CD4-positive, alpha-beta T cell (primary cell): ENCODE measurements at places on chromosomes 5 and 9. TPM values are rescaled to one million over a fixed set of nuclear protein-coding genes. Genes with fewer than 3 reads are reported as not detected.

- H3K36me3 ChIP-seq: no peaks in the 10 kb centered on the region
- no peaks in the 10 kb centered on the region for H3K4me1 ChIP-seq
- DNase-seq: no peak
- H3K27ac ChIP-seq: no peak overlapping the region
These were observed 42.8 kb upstream of the PITX1 start for GRCh38 chr5:135076801-135077200.

- DNase-seq: no peak
- no peak overlapping the region for H3K27ac ChIP-seq
- no peaks in the 10 kb centered on the region for H3K27me3 ChIP-seq
- no peaks in the 10 kb centered on the region for H3K36me3 ChIP-seq
- no peak overlapping the region for H3K4me3 ChIP-seq
- H3K4me1 ChIP-seq: no peaks in the 10 kb centered on the region
These were observed 273.2 kb upstream of the PRDM9 start for GRCh38 chr5:23234197-23234596.

- H3K4me1 ChIP-seq: peaks cover 83% of the 10 kb centered on the region
- peak overlapping the region; percentile 84 for H3K27ac ChIP-seq
- H3K27me3 ChIP-seq: no peaks in the 10 kb centered on the region
These were observed 16.7 kb downstream of the TRAF1 start for GRCh38 chr9:120909904-120910303.

DNA sequence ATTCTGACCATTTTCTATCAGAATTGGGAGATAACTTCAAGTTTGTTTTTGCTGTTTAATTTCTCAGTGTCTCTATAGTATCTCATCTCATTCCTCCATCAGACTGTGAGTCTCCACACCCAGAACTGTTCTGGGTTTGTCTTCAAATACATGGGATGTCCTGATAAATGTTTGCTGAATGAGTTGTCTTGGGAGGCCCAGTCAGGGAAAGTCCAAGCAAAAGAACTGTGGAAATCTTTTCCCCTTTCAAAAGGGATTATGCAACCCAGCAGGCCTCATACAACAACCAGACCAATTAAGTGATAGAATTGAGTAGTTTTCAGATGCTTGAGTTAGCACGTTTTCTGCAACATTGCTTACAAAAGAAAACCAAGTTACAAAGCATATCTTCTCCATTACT is 324.4 kb downstream of the BRINP1 start:
- no peak overlapping the region for H3K4me3 ChIP-seq
- no peak overlapping the region for H3K27ac ChIP-seq
- H3K27me3 ChIP-seq: no peaks in the 10 kb centered on the region
- no peaks in the 10 kb centered on the region for H3K4me1 ChIP-seq

DNA sequence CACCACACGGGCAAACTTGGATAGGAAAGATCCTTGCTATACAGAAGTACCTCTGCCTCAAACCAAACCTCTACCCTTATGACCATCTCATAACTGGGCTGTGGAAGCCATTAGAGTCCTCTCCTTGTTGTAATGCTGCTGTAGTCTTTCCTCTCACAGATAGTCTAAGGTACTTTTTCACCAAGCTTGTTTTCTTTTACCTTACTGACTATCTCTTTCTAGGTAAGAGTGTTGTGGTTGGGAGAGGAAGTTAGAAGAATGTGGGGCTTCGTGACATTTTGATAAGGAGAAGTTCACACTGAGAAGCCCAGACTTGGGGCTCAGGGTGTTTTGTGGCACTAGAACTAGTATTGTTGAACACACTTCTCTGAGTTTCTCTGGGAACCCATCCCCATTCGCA is 8.9 kb downstream of the CFAP95 start:
- H3K27ac ChIP-seq: no peak overlapping the region
- H3K4me1 ChIP-seq: no peaks in the 10 kb centered on the region
- DNase-seq: no peak
- H3K36me3 ChIP-seq: no peaks in the 10 kb centered on the region

DNA sequence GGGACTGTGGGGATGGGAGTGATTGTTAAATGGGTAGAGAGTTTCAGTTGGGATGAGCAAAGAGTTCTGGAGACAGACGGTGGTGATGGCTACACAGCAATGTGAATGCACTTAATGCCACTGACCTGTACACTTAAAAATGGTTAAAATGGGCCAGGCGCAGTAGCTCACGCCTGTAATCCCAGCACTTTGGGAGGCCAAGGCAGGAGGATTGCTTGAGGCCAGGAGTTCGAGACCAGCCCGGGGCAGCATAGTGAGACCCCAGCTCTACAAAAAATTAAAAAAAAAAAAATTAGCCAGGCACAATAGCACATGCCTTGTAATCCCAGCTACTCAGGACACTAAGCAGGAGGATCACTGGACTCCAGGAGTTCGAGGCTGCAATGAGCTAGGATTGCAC is 7.7 kb downstream of the LMAN2 start:
- H3K4me1 ChIP-seq: peaks cover 18% of the 10 kb centered on the region
- H3K27ac ChIP-seq: no peak overlapping the region
- H3K27me3 ChIP-seq: no peaks in the 10 kb centered on the region
- H3K36me3 ChIP-seq: peaks cover 59% of the 10 kb centered on the region

DNA sequence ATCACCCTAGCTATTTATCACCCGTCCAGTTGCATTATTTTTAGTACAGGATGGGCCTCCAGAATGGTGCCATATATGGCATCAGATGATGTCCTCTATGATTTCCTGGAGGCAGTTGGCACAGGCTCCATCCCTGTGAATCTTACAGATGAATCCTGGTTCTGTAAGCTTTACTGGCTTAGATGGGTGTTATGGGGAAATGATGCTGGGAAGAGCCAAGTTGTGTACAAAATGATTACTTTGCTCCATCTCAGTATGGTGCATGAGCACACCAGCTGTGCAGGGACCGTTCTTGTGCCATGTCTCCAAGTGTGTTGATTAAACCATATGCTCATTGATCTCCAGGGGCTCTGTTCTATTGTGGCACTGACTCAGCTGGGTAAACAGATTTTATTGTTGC is 755.7 kb downstream of the TLR4 start:
- DNase-seq: no peak
- no peak overlapping the region for H3K27ac ChIP-seq

GRCh38 chr5:67176936-67177335 is 19.7 kb downstream of the CD180 start:
- H3K36me3 ChIP-seq: no peaks in the 10 kb centered on the region
- H3K27me3 ChIP-seq: no peaks in the 10 kb centered on the region
- no peak overlapping the region for H3K4me3 ChIP-seq
- H3K27ac ChIP-seq: no peak overlapping the region

DNA sequence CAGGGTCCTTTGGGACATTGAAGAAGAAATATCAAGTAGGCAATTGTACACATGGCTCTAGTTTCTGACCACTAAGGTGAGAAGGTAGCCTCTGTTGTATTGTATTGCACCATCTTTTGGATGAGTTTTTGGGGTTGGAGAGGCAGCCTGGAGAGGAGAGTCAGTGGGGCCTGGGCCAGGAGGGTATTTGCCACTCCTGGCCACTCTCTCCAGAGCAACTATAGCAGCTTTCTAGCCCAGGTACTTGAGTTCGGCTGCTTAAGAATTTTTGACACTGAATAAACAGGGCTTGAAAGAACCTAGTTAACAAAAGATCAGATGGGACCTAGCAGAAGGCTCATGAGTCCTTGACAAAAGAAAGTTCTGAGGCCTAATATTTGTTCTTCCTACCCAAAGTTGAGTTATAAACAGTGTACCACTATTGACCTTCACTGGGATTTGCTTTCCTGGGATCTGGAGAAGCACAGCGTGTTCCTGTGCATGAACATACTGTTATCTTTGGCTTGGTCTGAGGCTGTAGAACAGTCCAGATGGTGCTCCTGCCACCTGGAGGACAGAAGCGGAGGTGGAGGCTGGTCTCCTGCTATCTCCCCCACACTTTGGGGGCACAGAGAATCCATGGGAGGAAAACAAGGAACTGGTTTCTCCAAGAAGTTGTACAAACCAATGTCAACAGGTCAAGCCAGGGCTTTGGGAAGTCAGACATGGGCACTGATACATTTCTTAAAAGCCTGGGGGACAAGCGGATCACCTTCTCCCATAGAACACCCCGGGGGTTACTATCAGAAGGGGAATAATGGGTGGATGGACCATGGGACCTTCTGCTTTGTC is 110.4 kb upstream of the LIFR start:
- H3K4me3 ChIP-seq: no peak overlapping the region
- no peak for DNase-seq
- no peaks in the 10 kb centered on the region for H3K36me3 ChIP-seq
- H3K27me3 ChIP-seq: peaks cover 2% of the 10 kb centered on the region

- no peak overlapping the region for H3K4me3 ChIP-seq
- no peaks in the 10 kb centered on the region for H3K36me3 ChIP-seq
- H3K27ac ChIP-seq: no peak overlapping the region
- H3K27me3 ChIP-seq: no peaks in the 10 kb centered on the region
- no peaks in the 10 kb centered on the region for H3K4me1 ChIP-seq
- no peak for DNase-seq
These were observed 414.2 kb downstream of the TAF11L14 start for GRCh38 chr5:18048449-18048848.

- H3K27ac ChIP-seq: peak overlapping the region; percentile 42
- no peak overlapping the region for H3K4me3 ChIP-seq
- DNase-seq: peak; percentile 12
- H3K4me1 ChIP-seq: peaks cover 29% of the 10 kb centered on the region
These were observed 43.7 kb upstream of the ITGA1 start for GRCh38 chr5:52743970-52744369.

DNA sequence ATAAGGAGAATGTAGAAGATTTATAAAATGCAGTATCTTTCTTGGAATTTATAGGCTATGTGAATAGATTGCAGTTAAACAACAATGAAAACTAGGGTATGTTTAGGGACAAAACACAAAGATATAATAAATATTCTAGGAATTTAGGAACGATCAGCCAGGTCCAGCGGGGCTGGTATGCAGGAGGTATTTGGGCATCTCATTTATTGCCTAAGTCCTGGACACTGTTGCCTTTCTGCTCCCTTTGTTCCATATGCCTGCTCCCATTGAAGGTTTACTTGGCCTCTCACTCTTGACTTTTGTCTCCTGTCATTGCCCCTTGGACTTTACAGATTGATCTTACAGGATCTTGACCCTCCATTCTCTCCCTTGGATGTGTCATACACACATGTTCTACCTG is 55.9 kb downstream of the SNX24 start:
- H3K4me1 ChIP-seq: peaks cover 11% of the 10 kb centered on the region
- no peaks in the 10 kb centered on the region for H3K36me3 ChIP-seq
- no peaks in the 10 kb centered on the region for H3K27me3 ChIP-seq
- DNase-seq: no peak
- no peak overlapping the region for H3K4me3 ChIP-seq

Gene HAPLN1
- not detected for total RNA-seq

Gene BSPRY
- not detected for total RNA-seq

Gene OR1J4
- not detected for total RNA-seq

Gene EGFL7
- not detected for total RNA-seq

Gene CCDC152
- 1.6 TPM for total RNA-seq

Gene VCP
- total RNA-seq: 218 TPM

Gene PCDHA9
- not detected for total RNA-seq

Gene PRLR
- total RNA-seq: not detected
